ENCODE measurements at places on chromosomes 2 and 18. TPM values are rescaled to one million over a fixed set of nuclear protein-coding genes. Genes with fewer than 3 reads are reported as not detected.

Gene SLC8A1
- 0.34 TPM for total RNA-seq

Gene NDC80
- 60.0 TPM for total RNA-seq

Gene IGFBP5
- total RNA-seq = not detected

Gene HOXD4
- total RNA-seq = not detected

Gene MEP1B
- total RNA-seq = not detected

Gene LDAH
- total RNA-seq = 28.8 TPM

Gene COLEC12
- total RNA-seq = not detected

Data from activated naive CD4-positive, alpha-beta T cell treated with anti-CD3 and anti-CD28 coated beads, Interleukin-2, amount 10 ng/mL, durations not matched to agents 5 hours and 36 hours (primary cell).